ENCODE measurements at places on chromosomes 7 and 10. TPM values are rescaled to one million over a fixed set of nuclear protein-coding genes. Genes with fewer than 3 reads are reported as not detected.

Gene TRPV5
- not detected for total RNA-seq

Gene PCGF6
- total RNA-seq: 9.6 TPM

Gene CSGALNACT2
- 16.3 TPM for total RNA-seq

Gene KLF14
- total RNA-seq: not detected

Gene LIPF
- not detected for total RNA-seq

Gene PTPRN2
- total RNA-seq: 9.5 TPM

Gene LIPJ
- total RNA-seq: 2.3 TPM

Gene MGMT
- 17.6 TPM for total RNA-seq

Gene GBX1
- total RNA-seq: not detected

Gene PRPS1L1
- total RNA-seq: not detected

Gene C10orf120
- not detected for total RNA-seq

Gene RBP4
- total RNA-seq: 1.9 TPM

Gene CCDC136
- total RNA-seq: 4.5 TPM

Gene PDSS1
- total RNA-seq: 4.0 TPM

Gene CNNM2
- total RNA-seq: 16.4 TPM

Gene MUC12
- not detected for total RNA-seq

Gene GCK
- total RNA-seq: not detected

Gene FAM25A
- not detected for total RNA-seq
